ENCODE measurements at places on chromosomes 4 and X.

DNA sequence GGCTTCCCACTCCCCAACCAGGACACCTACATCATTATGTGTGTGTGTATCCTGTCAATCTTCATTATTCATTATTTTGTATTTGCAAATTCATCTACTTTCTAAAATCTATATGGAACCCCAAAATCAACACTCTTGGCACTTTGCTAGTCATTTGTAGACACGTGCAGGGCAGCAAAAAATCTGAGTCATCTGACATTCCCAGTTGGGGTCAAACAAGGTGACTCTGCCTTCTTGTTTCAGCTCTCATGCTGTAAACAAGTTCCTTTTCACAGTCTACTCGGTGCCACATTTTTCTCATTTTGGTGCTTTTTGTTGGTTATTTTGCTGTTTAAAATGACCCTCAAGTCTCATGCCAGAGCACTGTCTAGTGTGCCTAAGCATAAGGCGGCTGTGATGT, 5.9 kb downstream of the MRFAP1L1 start:
- DNase-seq = no peak

DNA sequence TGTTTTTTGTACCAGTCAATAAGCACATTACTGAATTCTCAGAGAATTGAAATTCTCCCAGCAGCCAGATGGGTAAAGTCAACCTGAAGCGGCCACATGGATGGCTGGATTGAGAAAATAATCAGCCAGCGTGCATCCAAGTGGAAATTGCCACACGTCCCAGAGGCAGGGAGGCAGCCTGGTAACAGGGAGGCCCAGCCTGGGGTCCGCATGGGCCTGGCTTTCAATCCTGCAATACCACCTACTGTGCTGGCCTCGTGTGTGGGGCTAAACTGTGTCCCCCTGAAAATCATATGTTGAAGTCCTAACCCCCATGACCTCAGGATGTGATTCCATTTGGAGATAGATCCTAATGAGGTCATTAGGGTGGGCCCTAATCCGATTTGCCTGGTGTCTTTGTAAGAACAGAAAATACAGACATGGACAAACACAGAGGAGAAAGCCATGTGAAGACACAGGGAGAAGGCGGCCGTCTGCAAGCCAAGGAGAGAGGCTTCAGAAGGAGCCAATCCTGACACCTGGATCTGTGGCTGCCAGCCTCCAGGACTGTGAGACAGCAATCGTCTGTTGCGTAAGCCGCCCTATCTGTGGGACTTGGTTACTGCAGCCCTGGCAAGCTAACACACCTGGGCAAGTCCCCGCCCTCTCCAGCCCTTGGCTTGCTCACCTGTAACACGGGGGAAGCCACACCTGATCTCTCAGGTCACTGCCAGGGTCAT, 90.3 kb downstream of the JAKMIP1 start:
- DNase-seq = no peak

- no peak for DNase-seq
Measured at GRCh38 chrX:39896951-39897740, 200.6 kb downstream of the BCOR start.

DNA sequence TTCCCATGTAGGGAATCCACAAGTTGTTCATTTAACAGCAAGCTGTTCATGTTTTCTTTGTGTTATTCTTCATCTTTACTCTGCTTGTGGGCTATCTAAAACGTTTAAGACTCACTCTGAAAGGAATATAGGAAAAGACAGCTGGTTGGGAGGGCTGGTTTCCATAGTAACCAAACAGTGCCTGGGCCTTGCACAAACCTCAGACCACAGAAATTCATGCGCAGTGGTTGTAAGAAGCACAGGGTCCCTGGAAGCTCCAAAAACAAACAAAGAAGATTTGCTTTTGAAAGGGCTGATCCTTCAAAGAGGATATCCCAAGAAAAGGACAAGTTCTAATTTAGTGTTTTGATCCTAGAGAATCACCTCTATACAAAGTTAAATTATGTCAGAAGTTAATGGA, 7.8 kb downstream of the SERTM2 start:
- DNase-seq = no peak

- no peak for DNase-seq
Measured at GRCh38 chr4:67459164-67459563, 86.1 kb downstream of the CENPC start.

GRCh38 chr4:41538017-41538733, at the start of gene LIMCH1:
Gene LIMCH1, plus strand, starts transcription at chr4:41538157. Its CDS starts 67,839 bp downstream, at chr4:41605996.
- DNase-seq = no peak

- DNase-seq = no peak
Measured at GRCh38 chr4:151581570-151581969, 172.6 kb downstream of the FHIP1A start.

DNA sequence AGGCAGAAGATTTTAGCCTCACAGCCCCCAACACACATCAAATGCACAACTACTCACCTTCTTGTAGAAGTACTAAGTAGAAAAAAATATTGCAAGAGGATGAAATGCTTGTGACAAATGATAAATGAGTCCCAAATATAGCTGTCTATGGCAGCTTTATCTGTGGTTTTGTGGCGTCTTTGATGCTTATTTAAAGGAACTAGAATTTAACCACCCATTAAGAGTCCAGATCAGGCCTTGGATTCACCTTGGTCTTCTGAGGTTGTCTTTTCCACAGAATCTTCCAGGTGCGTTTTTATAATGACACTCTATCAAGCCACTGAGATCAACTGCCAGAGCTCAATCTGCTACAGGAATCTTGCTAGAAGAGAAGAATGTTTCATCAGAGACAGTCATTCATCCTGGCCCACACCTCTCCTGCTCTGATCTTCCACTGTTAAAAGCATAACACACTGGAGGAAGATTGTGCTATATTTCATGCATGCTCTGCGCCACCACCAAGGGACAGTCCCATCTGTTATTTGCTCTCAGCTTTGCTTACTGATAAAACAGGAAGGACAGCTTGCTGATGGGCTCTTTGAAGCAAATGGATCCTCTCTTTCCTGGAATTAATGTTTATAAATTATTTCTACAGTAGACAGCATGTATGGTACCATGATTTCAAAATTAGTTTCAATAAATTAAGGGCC, 144.1 kb downstream of the SLC7A11 start:
- no peak for DNase-seq

- no peak for DNase-seq
Measured at GRCh38 chr4:16169490-16169889, 56.8 kb downstream of the TAPT1 start.

DNA sequence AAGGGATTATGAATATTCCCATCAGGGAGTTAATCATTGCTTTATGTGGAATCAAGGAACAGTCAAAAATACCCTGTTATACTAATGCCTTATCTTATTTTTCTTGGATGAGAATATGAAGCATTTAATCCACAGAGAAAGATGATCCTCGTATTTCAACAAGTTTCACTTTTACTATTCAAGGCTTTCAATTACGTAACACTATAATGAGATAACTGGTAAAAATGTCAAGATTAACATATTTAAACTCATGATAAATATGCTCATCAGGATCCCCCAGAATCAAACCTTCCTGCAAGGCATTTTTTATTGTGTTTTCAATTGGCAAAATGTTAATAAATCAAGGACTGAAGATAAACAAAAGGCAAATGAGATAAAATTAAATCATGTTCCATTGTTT, 5.1 kb downstream of the ZXDA start:
- DNase-seq = no peak

- no peak for DNase-seq
Measured at GRCh38 chrX:19183761-19184477, 61.7 kb upstream of the ADGRG2 start.

DNA sequence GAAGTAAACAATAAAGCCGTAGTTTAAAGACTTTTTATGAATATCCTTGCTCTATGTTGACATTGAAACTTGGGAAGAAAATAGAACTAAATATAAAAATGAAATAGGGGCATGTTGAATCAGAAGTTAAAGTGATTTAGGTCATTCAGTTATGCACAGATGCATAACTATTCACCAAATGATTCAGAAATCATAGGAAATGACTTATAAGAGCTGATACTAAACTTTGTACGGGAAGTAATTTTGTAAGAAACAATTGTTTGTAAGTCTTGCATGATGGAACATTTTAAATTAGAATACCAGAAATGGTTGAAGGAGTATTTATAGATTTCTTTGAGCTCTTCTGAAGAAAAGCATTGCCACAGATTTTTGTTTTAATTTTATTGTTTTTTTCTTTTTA, 246.5 kb downstream of the CPE start:
- no peak for DNase-seq

GRCh38 chr4:74875451-74875850, 57.5 kb upstream of the PARM1 start:
- no peak for DNase-seq

- no peak for DNase-seq
Measured at GRCh38 chr4:95204267-95204844, 344.4 kb downstream of the UNC5C start.

DNA sequence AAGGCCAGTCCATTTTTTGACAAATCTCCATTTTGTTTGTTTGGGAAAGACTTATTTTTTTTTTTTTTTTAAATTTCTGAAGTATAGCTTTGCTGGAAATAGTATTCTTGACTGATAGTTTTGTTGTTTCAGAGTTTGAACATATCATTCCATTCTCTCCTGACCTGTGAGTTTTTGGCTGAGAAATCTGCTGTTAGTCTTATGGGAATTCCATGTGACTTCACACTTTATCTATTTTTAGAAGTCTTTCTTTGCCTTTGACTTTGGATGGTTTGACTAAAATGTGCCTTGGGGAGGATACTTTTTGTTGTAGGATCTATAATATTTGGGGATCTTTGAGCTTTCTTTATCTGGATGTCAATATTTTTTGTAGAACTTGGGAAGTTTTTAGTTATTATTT, 10.7 kb upstream of the ADAM29 start:
- DNase-seq = no peak

GRCh38 chrX:36462142-36462541, 542.6 kb downstream of the CFAP47 start:
- no peak for DNase-seq

GRCh38 chrX:153562546-153562945, 36.4 kb downstream of the CCNQ start:
- DNase-seq = no peak

- DNase-seq = no peak
Measured at GRCh38 chr4:38902695-38903094, 35.1 kb downstream of the FAM114A1 start.

GRCh38 chrX:7925867-7926472, 1.2 kb downstream of the PNPLA4 start:
- DNase-seq = peak; percentile 43

DNA sequence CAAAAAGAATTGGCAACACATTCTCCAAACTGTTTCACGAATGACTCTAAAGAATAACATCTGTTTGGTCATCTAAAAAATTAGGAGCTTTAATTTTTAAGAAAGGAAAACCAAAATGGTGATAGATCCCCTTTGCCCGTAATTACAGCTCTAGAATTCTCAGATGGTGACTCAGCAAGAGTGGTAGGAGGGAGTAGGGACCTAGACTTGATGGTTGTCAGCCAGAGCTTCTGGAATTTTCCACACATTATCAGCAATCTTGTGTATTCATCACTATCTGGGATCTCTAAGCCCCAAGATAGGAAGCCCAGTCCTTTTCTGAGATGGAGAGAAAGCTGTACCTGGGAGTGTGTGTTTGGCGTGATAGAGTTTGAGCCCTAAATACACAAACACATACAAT, 103.9 kb upstream of the RAB40AL start:
- DNase-seq = no peak
